ENCODE measurements at places on chromosomes 16 and 17.
A peak's percentile ranks its signal among the peaks of the same experiment; 100 is the strongest.

DNA sequence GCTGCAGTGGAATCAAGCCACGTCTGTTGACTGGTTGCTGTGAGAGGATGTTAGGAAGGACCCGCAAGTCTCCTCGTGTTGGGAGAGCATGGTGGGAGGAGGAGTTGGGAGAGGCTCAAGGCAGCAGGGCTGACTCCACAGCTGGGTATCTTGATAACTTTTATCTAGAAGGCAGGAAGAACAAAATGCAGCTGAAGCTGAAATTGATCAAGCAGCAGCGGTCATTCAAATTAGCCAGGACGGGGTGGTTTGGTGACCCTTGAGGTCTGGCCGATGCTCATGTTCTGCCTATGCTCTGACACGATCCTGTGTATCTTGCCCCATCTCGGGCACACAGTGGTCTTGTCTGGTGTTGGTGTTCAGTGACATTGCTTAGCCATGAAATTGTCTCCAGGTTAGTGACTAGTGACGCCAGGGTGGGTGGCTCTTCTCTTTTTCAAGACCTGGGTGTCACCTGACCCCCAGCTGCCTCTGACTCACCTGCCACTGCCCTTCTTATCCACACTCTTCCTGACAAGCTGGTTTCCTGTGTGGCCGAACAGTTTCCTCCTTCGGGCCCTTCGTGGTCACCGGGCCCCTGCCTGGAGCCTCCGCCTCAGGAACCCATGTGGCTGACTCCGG, 19.1 kb downstream of the NPTX1 start:
- no peak for DNase-seq

DNA sequence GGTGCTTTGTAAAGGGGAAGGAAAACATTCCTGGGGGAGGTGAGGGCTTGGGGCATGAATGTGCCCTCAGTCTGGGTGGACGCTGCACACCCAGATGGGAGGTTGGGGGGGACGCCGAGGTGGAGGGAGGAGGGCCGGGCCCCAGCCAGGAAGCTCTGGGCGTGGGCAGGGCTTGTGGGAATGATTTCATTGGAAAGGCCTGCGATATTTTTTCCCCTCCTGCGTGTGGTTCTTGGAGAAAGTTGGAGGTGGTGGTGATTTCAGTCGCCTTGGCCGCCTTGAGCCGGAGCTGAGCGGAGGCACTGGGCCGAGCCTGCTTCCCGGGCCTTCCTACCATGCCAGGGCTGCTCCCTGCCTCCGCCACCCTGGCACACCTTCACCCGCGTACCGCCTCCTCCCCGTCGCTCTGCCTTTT, 26.4 kb upstream of the CLEC18A start:
- DNase-seq, result no peak

DNA sequence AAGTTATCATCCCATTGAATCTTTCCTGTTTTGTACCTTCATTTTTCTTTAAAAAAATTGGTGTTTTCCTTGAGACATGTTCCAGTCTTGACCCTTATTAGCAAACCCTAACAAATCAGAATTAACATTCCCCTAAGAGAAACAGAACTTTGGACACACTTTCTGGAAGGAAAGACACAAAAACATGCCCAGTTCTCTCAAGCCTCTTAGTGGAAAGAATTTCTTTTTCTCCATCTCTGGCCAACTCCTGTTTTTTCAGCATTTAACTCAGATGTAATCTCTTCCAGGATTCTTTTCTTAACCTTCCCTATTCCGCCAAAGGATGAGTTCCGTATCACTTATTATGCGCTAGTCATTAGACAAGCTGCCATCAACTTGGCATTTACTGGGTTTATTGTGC, 23.9 kb upstream of the CDH8 start:
- DNase-seq, result no peak

GRCh38 chr16:67825119-67825518, 17.0 kb upstream of the THAP11 start:
- no peak for DNase-seq

DNA sequence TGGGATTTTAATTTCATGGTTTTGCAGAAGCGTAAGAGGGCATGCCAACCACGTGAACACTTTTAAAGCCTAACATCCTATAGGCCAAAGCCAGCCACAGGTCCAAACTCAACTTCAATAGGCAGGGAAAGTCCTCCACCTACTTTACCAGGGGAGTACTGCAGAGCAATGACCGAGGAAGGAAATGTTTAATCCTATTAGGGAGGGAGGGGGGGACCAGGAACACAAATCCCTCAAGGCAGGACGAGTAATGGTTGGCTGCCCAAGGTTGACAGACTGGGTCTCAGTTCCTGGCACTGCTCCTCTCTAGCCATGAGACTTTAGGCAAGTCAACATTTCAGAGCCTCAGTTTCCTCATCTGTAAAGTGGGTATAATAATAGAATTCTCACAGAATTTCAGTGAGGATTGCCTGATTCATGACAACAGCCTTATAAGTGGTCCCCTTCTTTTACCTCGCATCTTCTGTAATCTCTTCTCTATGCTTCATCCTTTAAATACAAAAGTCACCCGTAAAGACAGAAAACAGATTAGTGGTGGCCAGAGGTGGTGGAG, 315.8 kb downstream of the HAPSTR1 start:
- DNase-seq, result no peak

DNA sequence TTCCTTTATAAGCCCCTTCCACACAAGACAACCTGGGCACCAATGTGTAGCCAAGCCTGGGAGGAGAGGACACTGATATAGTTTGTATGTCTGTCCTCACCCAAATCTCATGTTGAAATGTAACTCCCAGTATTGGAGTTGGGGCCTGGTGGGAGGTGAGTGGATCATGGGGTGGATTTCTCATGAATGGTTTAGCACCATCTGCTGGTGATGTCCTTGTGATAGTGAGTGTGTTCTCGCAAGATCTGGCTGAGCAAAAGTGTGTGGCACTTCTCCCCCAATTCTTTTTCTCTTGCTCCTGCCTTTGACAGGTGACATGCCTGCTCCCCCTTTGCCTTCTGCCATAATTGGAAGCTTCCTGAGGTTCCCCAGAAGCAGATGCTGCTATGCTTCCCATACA, 135.8 kb downstream of the USP31 start:
- no peak for DNase-seq

GRCh38 chr17:17737961-17738894, 57.0 kb downstream of the RAI1 start:
- no peak for DNase-seq

DNA sequence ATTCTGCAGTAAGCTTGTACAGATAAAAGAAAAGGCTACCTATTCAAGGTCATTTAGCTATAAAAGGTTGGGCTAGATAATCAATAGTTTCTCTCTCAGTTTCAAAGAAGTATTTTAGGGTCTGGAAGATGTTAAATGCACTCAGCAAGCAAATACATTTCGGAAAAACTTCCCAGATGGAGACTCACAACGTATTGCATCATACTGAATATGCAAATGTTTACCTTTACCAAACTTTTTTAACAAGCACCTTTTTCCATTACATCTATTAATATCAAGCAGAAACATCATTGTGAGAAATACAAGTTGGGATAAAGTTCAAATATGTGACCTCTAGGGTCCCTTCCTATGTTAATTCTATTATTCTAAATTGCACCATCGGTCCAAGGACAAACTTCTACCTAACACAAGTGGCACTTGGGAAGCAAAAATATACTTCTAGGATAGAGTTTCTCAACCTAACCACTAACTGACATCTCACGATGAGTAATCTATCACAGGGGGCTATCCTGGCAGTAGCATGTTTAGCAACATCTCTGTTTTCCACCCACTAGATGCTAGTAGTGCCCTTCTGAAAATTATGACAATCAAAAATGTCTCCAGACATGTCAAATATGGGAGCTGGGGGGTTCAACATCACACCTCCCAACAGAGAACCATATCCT, 14.5 kb downstream of the KANSL1 start:
- no peak for DNase-seq

DNA sequence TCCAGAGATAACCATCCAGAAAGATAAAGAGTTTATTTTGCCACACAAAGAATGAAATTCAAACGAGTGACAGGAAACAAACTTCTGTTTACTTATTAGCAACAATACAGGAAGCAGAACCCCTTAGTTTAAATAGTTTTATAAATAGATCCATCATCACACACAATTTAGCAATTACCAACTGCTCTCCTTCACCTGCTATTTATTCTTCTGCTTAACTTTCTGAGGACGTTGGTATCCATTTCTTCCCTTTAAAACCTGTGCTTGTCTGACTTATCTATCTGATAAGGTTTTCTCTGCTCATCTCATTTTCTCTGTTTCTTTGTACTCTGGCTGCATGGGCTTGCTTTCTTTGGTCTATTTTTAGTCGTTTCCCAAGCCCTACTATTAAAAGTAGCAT, 4.3 kb upstream of the ADAMTS18 start:
- DNase-seq, result no peak

GRCh38 chr16:53091466-53092211, 36.8 kb downstream of the CHD9 start:
- peak; percentile 87 for DNase-seq

DNA sequence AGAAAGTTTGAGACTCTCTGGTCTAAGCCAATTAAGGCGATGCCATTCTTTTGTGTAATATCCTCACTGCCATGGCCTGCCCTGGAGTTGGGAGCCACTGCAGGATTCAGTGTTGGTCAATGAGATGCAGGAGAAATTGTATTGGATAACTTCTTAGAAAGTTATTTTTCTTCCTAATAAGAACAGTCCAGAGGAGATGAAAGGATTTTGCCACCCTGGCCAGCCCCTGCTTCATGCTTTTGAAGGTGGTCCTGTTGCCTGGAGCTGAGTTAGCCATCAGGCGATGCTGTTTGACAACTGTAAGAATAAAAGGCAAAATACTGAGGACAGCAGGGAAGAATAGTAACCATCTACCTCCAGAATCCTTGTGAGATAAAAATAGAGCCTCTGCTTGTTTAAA, 35.4 kb upstream of the CNTNAP4 start:
- DNase-seq, result no peak

DNA sequence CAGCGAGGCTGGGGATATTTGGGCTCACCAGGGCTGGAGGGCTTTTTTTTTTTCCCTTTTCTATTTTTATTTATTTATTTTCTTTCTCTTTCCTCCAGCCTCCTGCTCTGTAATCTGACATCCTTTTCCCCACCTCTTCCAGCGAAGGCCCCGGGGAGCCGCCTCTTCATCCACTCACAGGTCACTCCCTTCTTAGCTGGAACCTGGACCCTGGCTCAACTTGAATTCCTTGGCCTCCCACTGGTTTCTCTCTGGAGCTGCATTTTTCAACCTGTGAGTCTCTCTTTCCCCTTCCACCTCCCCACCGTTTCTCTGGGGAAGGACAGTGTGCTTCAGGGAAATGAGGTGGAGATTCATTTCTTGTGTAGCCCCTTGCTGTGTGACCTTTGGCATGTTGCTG, 82.0 kb downstream of the MRM1 start:
- no peak for DNase-seq

- DNase-seq, result no peak
Measured at GRCh38 chr17:329784-330420, 22.7 kb downstream of the RPH3AL start.

DNA sequence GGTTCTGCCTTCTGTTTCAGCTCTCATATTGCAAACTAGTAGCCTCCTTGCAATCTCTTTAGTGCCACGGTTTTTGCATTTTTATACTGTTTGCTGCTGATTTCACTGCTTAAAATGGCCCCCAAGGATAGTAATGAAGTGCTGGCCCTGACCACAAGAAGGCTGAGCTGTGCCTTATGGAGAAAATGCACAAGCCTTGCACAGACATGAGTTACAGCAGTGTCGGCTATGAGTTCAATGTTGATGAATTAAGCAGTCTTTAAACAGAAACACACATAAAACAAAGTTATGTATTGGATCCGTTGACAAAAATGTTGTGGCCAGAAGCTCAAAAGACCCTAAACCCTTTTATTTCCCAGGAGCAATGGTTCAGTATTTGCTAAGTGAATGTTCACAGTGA, 210.6 kb upstream of the DYNLRB2 start:
- no peak for DNase-seq

DNA sequence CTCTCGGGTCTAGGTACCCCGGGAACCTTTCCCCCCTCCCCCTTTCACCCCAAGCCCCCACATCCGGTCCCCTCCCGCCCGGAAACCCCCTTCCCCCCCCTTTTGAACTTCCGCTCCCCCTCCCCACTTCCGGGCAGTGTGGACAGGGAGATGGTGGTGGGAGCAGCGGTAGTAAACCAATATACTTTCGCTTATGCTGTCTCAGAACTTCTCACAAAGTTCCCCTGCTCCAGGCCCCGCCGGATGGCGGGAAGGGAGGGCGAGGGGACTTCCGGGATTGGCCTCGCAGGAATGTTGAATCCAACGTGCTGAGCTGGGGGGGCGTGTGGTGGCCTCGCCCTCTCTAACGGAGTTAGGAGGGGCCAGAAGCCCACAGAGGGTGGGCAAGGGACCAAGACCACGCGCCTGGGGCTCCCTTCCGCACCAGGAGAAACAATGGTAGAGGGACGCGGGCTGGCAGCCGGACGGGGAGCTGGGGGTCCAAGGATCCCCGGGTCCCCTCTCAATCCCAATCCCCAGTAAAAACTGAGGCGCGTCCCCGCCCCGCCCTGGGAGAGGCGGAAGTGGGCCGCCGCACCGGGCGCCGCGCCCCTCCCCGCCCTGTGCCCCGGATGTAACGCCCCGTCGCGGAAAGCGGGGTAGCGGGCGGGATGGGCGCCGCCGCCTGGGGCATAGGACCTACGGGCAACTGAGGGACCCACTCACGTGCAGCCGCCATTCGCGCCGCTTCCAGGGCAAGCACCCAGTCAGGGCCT, 742 bp downstream of the PFN1 start:
- DNase-seq, result no peak

- no peak for DNase-seq
Measured at GRCh38 chr16:69928856-69929400, 22.2 kb upstream of the CLEC18A start.

GRCh38 chr17:27264068-27264812, 29.7 kb upstream of the WSB1 start:
- no peak for DNase-seq

DNA sequence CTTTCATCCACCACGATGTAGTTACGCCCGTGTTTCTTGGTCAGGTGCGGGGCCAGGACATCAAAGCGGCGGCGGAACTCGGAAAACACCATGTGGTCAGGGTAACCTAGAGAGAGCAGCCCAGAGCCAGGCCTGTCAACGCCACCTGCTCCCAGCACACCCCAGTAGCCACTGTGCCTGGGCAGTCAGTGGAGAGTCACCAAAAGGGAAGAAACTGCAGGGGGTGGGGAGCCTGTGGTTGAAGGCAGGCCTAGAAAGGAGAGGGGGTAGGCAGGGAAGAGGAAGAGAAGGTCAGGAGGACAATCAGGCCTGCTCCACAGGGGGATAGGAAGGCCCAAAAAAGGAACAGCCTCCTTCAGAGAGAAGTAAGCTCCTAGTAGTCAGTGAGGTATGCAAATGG, 64.1 kb downstream of the PIPOX start:
- no peak for DNase-seq

DNA sequence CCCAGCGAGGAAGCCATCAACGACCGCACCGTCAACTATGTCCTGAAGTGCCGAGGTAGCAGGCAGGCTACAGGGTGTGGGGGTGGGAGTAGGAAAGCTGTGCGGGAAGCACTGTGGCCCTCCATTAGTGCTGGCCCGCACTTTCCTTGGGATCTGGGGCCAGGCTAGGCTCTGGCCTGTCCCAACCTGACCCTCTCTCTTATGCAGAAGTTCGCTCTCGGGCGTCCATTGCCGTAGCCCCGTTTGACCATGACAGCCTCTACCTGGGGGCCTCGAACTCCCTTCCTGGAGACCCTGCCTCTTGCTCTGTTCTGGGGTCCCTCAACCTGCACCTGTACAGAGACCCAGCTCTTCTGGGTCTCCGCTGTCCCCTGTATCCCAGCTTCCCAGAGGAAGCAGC, 8.6 kb downstream of the PLEKHG4 start:
- no peak for DNase-seq

Data from HFF-Myc (cell line).